Ovary (tissue), 10 donors: ENCODE measurements at places on chromosomes 3 and 15.

- DNase-seq: no peak
These were observed 167.3 kb downstream of the ALCAM start for GRCh38 chr3:105533960-105534359.

DNA sequence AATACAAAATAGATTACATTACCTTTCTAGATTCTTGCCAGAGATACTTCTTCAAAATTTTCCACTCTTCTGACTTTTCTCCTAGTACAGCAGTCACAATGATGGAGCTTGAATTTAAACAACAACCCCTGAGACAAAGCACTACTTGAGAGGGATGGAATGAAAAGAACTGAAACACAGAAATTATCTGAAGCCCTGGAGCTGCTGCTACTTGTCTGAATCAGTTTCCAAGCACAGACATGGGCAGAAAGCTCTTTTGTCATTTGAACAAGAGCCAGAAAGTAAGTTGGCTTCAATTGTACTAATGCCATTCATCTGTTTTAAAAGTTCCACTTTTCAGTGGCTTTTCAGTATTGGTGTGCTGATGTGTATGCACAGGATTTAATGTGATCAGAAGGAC lies 718.5 kb upstream of the ARPP21 start:
- no peak for DNase-seq

GRCh38 chr3:190853464-190853863 lies 9.0 kb downstream of the GMNC start:
- no peak for DNase-seq

DNA sequence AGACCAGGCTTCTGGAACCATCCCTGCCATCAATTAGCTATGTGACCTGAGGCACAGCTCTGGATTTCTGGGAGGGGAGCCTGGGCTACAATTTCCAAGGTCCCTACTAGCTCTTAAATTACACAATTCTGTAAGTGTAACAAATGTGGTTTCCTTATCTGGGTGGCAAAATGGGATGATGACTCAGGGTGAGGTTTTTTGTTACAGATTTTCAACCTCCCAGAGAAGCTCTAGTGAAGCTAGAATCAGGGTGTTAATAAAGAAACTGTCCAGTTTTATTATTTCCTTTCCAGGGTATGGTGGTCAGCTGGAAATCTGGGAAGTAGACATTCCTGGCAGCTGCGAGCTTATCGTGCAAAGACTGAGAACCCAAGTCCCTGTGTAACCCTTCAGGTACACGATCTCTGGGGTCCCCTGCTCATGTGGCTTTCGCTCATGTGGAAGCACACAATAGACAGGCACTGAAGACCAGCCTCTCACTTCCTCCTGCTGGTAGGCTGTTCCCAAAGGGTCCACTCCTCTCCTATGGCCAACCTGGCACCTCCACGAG lies 7.3 kb downstream of the RAB27A start:
- no peak for DNase-seq
